ENCODE measurements at places on chromosomes 2 and 18.

- no peak for DNase-seq
Observed at GRCh38 chr2:27379836-27380625, 503 bp downstream of the ZNF513 start.

GRCh38 chr2:3430172-3430571 lies 50.7 kb downstream of the TRAPPC12 start:
- no peak for DNase-seq

DNA sequence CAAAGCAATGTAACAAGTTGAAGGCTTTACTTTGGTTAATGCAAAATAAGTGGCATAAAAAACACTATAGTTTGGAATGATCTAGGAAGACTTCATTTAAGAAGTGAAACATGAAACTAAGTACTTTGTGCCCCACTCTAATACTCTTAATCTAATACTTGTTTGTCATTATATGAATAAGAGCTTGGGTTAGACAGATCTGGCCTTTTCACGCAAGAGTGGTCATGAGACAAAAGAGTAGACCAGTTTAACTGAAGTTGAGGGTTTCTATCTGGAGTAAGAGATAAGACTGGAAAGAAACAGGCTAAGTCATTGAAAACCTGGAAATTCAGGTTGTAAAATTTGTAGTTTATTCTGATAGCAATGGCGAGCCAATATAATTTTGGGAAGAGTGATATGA lies 2.8 kb downstream of the SLC30A6 start:
- DNase-seq, result no peak

GRCh38 chr2:65319072-65319673 lies 91.5 kb downstream of the ACTR2 start:
- DNase-seq, result no peak

DNA sequence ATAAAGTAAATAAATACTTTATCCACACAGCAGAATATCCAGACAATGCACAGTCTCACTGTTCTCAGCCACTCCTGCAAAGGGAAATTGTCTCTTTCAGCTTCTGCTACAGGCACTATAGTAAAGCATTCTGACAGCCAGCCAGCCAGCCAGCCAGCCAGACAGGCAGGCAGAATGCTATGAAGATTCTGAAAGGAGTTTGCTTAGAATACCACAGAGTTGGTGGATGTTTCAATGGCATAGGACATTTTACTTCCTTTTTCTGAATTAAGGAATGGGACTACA lies 116.1 kb upstream of the CYP26B1 start:
- DNase-seq, result no peak

GRCh38 chr2:170712653-170713542 lies 2.2 kb upstream of the SP5 start:
- DNase-seq, result no peak

GRCh38 chr2:2581331-2582159 lies 250.5 kb upstream of the MYT1L start:
- no peak for DNase-seq

- DNase-seq, result peak; percentile 67
Observed at GRCh38 chr2:200901459-200902072, 12.4 kb downstream of the NIF3L1 start.

GRCh38 chr18:36786686-36787085 lies 42.1 kb downstream of the TPGS2 start:
- DNase-seq, result no peak

- DNase-seq, result no peak
Observed at GRCh38 chr2:9820020-9820973, 23.0 kb upstream of the TAF1B start.

DNA sequence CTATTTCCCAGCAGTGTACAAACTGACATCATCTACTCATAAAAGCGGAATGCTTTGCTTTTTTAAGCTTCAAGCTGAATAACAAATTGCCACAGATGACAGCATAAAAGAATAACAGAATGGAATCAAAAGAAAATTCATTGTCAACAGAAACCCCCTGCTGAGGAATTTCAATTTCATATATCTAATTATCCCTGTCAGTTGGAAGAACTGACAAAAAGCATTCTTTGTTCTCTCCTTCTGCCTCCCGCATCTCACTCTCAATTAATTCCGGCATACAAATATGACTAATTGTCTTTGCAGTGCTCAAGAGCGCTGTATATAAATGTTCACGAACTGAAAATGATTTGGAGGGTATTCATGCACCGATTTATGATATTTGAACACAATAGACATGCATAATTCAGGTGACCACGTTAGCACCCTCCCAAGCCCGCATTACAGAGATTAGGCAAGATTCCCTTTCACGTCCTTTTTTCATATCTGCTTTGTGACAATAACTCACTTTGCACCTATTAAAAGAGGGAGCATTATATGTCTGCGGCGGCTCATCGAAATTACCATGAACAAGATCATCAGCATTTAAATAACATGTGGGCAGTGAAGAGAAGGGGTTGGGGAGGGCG lies 277.7 kb upstream of the SALL3 start:
- no peak for DNase-seq

- no peak for DNase-seq
Observed at GRCh38 chr18:35371412-35372195, 5.5 kb downstream of the ZNF396 start.

DNA sequence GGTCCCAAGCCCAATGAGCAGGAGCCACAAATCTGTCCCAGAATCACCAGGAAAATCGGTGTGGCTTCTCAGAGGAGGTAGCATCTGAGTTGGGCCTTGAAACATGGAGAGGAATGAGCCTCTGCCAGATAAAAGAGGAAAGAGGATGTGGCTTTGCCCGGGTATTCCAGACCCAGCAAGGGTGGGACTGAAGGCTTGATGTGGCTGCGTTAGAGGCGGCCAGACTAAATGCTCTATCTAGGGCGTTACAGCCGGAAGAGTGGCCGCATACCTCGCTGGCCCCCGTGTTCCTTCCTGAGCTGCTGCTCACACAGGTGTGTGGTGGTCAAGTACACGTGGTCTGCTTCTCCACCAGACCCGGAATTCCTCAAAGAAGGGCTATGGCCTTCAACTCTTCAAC lies 33.9 kb upstream of the POMC start:
- DNase-seq, result no peak

DNA sequence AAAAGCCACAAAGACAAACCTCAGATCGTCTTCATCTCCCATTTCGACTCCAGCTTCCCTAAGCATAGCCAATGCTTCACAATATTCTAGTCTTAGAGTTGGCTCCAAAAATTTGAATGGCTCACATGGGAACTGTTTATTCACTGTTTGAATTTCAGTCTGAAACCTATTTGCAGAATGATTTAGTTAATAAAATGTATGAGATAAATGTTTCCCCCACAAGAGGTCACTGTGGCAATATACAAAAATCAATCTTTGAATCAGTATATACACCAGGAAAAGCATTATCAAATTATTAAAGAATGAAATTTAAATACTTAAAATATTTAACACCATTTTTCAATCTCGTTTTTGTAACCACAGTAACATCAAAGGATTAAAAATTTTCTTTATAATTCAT lies 40.0 kb upstream of the MCM6 start:
- no peak for DNase-seq

- no peak for DNase-seq
Observed at GRCh38 chr2:166314022-166314759, 61.6 kb downstream of the SCN9A start.

DNA sequence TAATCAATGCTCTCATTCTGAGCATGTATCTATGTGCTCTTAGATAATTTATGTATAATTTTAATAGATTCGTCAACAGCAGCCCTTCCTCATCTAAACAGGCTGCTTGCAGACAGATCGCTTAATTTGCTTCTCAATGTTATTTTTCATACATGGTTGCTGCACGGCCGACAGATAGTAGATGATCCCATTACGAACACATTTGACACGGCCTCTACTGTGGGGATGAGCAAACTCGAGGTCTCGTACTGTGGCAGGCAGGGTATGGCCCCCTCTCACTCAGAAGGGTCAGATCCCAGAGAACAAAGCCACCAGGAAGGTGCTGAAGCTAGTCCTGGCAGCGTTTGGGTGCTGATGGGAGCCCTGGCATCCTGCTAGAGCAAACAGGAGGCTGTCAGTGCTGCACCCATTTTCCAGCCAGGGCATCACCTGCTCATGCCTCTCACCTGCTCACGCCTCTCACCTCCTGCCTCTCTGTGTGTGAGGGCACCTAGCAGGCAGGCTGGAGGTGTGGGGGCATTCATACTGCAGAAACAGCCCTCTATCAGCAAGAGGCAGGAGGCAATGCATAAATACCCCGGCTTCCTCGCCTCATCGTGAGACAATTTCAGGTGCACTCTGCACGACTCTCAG lies 80.0 kb downstream of the KLHL29 start:
- DNase-seq, result no peak

- DNase-seq, result no peak
Observed at GRCh38 chr2:239576784-239577685, 176.2 kb upstream of the HDAC4 start.

DNA sequence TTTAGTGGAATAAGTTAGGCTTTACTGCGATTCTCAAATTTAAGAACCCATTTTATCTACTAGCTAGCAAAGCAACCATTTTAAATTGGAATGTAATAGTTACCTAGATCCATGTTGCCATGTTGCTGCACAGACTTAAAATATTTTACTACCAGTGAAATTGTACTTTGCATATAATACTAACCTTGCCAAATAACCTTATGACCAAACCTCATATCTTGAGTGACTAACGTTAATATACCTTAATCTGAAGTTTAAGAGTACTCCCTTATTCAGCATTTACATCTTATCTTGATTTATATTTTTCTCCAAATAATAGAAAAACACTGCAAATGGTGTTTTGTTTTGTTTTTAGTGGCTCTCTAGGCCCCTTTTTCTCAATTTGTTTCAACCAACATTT lies 50.3 kb upstream of the NAB1 start:
- DNase-seq, result no peak

- no peak for DNase-seq
Observed at GRCh38 chr2:187497858-187498463, 49.9 kb upstream of the CALCRL start.

GRCh38 chr18:3879114-3879835 lies 429.3 kb downstream of the TGIF1 start:
- DNase-seq, result no peak

- DNase-seq, result no peak
Observed at GRCh38 chr2:129794540-129794939, 184.9 kb upstream of the RAB6C start.

DNA sequence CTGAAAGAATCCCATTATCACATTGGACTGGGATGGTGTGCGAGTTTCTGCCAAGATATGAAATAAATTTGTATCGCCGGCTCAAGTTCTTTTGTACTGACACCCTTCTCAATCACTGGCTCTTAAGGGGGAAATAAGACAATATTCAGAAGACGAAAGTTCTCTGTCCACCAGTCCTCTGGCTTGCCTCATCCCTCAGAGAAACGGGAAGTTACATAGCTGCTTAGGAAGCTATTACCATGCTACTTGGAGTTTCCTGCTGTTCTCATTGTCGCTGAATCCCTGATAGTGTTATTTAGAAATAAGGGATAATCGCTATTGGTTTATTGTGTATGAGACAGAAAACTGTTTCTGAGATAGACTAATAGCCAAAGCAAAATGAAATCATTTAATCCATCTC lies 205.0 kb upstream of the ZNF521 start:
- DNase-seq, result no peak

DNA sequence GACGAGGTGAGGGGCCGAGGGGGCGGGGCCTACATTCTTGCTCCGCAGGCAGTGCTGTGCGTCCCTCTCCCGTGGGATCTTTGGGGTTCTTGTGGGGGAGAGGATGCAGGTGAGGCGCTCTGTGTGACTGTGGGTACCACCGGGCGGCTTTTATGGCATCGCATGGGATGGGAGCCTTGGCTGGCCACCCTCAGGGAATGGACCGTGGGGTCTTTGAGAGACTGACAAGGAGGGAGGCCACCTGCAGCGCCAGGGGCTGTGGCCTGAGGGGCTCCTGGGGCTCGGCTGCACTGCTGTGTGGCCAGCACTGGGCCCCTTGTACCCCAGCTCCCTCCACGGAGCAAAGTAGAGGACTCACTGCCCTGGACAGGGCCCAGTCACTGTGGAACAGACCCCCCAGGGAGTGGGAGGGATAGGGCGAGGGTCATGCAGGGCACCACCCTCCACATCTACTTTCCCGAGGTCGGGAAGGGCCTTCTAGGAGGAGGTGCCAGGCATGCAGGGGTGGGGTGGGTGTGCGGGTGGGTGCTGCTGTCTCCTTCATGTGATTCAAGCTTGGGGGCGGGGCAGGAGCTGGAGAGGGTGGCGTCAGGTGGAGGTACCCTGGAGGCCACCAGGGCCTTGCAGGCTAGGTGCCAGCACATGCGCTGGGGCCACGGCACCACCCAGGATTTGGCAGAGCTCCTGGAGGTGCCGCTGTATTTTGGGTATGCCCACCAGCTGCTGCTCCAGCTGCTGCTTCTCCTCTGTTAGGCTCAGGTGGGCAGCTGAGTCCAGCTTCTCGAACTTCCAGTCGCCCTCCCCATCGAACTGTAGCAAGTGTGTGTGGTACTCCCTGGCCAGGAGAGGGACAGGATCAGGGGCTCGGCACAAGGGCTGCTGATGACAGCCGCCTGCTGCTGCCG lies 1072.4 kb downstream of the RPIA start:
- no peak for DNase-seq

GRCh38 chr2:24176326-24176725 lies 1.5 kb downstream of the FAM228A start:
- DNase-seq, result no peak

DNA sequence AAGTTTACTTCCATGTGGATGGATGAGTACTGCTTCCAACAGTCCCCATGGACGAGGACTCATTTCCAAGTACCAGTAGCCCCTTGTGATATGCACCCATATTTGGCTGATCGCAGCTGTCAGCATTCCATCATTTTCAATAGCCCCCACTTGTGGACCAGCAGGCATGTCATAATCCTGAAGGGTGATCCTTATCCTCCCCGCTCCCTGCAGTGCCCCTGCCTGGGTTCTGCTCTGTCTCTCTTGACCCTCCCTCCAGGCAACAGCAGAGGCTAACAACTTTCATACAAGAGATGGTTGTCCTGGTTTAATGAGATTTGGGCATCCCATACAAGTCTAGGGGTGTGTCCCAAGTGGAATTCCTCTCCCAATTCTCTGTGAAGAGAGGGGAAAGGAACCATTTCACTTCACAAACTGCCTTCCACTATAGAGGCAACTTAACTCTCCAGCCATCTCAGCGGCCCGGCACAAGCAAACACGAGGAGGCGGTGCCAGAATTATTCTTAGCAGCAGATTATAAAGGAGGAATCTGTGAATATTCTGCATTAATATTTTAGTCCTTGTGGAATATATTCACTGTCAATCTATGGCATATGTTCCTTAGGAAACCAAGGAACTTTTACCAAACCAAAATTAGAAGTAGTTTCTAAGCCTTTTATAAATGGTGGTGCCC lies 110.7 kb downstream of the RTN4 start:
- DNase-seq, result no peak

DNA sequence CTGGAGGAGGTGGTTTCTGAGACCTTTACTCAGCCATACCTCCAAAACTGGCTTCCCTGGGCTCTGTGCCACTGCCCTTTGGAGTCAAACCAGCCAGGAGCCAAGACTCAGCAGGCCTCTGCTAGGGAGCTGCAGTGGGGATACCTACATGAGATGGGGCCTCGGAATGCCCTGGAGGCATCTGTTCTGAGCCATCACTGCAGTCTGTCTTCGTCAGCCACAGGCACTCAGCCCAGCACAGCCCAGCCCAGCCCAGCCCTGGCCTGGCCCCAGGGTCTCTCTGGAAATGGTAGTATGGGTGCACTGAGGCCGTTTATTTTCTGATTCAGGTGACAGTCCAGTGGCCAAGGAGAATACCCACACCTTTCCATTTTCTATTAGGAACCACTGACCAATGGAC lies 209.8 kb downstream of the CELF4 start:
- DNase-seq, result no peak

- no peak for DNase-seq
Observed at GRCh38 chr2:88187038-88187676, 17.0 kb downstream of the THNSL2 start.

Measured in NCI-H1436 treated with DMSO at 0.1 percent for 48 hours (cell line).